Left kidney (tissue), 8 donors: ENCODE measurements at places on chromosomes 16 and 17. TPM values are rescaled to one million over a fixed set of nuclear protein-coding genes. Genes with fewer than 3 reads are reported as not detected.

The IL17C gene
- 0.13 TPM for polyA plus RNA-seq

The PDILT gene
- polyA plus RNA-seq = 0.33 TPM

The TPSG1 gene
- polyA plus RNA-seq = 0.85 TPM

The TSPAN10 gene
- 4.0 TPM for polyA plus RNA-seq

The RNF227 gene
- 4.5 TPM for polyA plus RNA-seq

The CDH16 gene
- polyA plus RNA-seq = 221 TPM

The VAT1L gene
- 4.7 TPM for polyA plus RNA-seq

The TM4SF5 gene
- polyA plus RNA-seq = 1.1 TPM

The MYO1C gene
- 61.1 TPM for polyA plus RNA-seq

The SPATA32 gene
- polyA plus RNA-seq = 0.38 TPM

The CCL7 gene
- not detected for polyA plus RNA-seq

The NMRAL1 gene
- polyA plus RNA-seq = 33.7 TPM

The KRT33A gene
- polyA plus RNA-seq = not detected

The TBC1D3H gene
- polyA plus RNA-seq = not detected

The ETV4 gene
- polyA plus RNA-seq = 43.6 TPM

The MYOCD gene
- 8.2 TPM for polyA plus RNA-seq

The ALOXE3 gene
- polyA plus RNA-seq = not detected

The CENPX gene
- polyA plus RNA-seq = 34.4 TPM

The PERCC1 gene
- 0.20 TPM for polyA plus RNA-seq

The TMEM107 gene
- polyA plus RNA-seq = 26.9 TPM

The SLC22A31 gene
- 0.48 TPM for polyA plus RNA-seq

The CIBAR2 gene
- polyA plus RNA-seq = 0.27 TPM

The PRKCA gene
- polyA plus RNA-seq = 26.9 TPM

The HSF5 gene
- 0.52 TPM for polyA plus RNA-seq

The CACNG1 gene
- polyA plus RNA-seq = not detected

The SLFN14 gene
- polyA plus RNA-seq = 0.08 TPM

The PLXDC1 gene
- 5.9 TPM for polyA plus RNA-seq

The CHST5 gene
- 1.1 TPM for polyA plus RNA-seq

The SEPTIN12 gene
- polyA plus RNA-seq = 0.57 TPM

The PRPF8 gene
- 360 TPM for polyA plus RNA-seq

The WBP2 gene
- polyA plus RNA-seq = 75.9 TPM

The NHLRC4 gene
- 4.7 TPM for polyA plus RNA-seq

The PLLP gene
- 16.8 TPM for polyA plus RNA-seq

The OTOA gene
- polyA plus RNA-seq = 0.17 TPM

The PRKCB gene
- 3.8 TPM for polyA plus RNA-seq

The IRX6 gene
- 5.5 TPM for polyA plus RNA-seq

The GSPT1 gene
- polyA plus RNA-seq = 140 TPM

The ABCA8 gene
- polyA plus RNA-seq = 1.1 TPM

The TEKT5 gene
- polyA plus RNA-seq = not detected

The SEPTIN1 gene
- 1.8 TPM for polyA plus RNA-seq

The TNK1 gene
- 5.5 TPM for polyA plus RNA-seq

The FOXJ1 gene
- polyA plus RNA-seq = 15.5 TPM

The ARMC5 gene
- polyA plus RNA-seq = 10.5 TPM
